ENCODE measurements at places on chromosomes 12 and 14. TPM values are rescaled to one million over a fixed set of nuclear protein-coding genes. Genes with fewer than 3 reads are reported as not detected.

- H3K27ac ChIP-seq: no peak overlapping the region
- H3K36me3 ChIP-seq: no peaks in the 10 kb centered on the region
- no peaks in the 10 kb centered on the region for H3K27me3 ChIP-seq
- no peak for DNase-seq
- H3K4me3 ChIP-seq: no peak overlapping the region
These were observed 46.5 kb downstream of the FNTB start for GRCh38 chr14:65033181-65033580.

- H3K27ac ChIP-seq: no peak overlapping the region
- H3K36me3 ChIP-seq: no peaks in the 10 kb centered on the region
- H3K4me3 ChIP-seq: no peak overlapping the region
- H3K4me1 ChIP-seq: no peaks in the 10 kb centered on the region
These were observed 28.2 kb downstream of the FOXA1 start for GRCh38 chr14:37566811-37567371.

DNA sequence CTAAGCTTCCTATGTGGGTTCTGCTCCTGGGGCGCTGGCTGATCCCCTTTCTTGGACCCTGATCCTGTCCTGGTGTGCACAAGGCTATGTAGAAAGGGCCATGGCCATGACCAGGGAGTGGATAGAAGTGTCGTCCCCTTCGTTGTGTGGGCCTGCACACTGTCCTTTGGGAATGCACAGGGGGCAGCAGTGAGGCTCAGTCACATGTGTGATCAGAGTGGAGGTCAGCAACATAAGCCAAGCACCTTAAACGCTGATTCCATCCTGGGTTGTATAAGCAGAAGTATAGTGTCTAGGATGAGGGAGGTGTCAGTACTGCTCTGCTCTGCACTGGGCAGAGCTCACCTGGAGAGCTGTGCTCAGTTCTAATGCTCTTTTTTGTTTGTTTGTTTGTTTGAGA is 48.4 kb downstream of the ESRRB start:
- H3K36me3 ChIP-seq: no peaks in the 10 kb centered on the region
- no peaks in the 10 kb centered on the region for H3K27me3 ChIP-seq
- DNase-seq: no peak

GRCh38 chr12:80100591-80100990 is 1.3 kb downstream of the OTOGL start:
- no peak overlapping the region for H3K4me3 ChIP-seq
- H3K4me1 ChIP-seq: no peaks in the 10 kb centered on the region
- DNase-seq: no peak
- no peaks in the 10 kb centered on the region for H3K36me3 ChIP-seq

GRCh38 chr12:94445662-94446061 is 14.0 kb downstream of the CEP83 start:
- DNase-seq: no peak
- no peaks in the 10 kb centered on the region for H3K27me3 ChIP-seq
- H3K4me3 ChIP-seq: no peak overlapping the region
- H3K4me1 ChIP-seq: no peaks in the 10 kb centered on the region

GRCh38 chr12:76983420-76983819 is 81.9 kb downstream of the E2F7 start:
- no peak overlapping the region for H3K27ac ChIP-seq
- no peaks in the 10 kb centered on the region for H3K4me1 ChIP-seq
- H3K27me3 ChIP-seq: no peaks in the 10 kb centered on the region
- no peak overlapping the region for H3K4me3 ChIP-seq
- DNase-seq: no peak

KRT78 gene
- not detected for total RNA-seq

Data from ovary (tissue), 10 donors.